ENCODE measurements at places on chromosomes 1 and 21.

DNA sequence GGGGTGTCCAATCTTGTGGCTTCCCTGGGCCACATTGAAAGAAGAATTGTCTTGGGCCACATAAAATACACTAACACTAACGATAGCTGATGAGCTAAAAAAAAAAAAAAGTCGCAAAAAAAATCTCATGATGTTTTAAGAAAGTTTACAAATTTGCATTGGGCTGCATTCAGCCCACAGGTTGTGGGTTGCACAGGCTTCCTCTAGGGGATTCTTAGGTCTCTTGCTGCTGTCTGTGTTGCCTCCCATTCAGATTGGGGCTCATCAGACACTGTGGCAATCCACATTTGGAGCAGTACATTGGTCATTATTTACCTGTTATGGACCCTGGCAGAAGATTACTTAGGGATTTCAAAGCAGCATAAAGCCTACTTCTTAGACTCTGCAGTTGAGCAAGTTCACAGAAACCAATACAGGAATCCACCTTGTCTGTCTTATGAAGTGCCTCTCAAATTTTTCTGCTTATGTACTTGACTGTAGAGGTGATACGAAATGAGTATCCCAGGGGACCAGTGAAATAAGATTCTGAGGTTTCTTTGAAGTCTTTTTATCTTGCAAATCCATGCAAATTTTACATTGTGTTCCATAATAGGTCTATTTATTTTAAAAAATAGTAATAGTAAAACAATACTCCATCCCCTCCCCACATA is 205.5 kb downstream of the RPS6KC1 start:
- no peak for DNase-seq

GRCh38 chr21:15121655-15122120 is 56.9 kb upstream of the NRIP1 start:
- no peak for DNase-seq

GRCh38 chr1:8416881-8417280 is 99.0 kb downstream of the SLC45A1 start:
- no peak for DNase-seq

- DNase-seq, result peak; percentile 77
Observed at GRCh38 chr1:154807048-154807591, 63.0 kb downstream of the KCNN3 start.

DNA sequence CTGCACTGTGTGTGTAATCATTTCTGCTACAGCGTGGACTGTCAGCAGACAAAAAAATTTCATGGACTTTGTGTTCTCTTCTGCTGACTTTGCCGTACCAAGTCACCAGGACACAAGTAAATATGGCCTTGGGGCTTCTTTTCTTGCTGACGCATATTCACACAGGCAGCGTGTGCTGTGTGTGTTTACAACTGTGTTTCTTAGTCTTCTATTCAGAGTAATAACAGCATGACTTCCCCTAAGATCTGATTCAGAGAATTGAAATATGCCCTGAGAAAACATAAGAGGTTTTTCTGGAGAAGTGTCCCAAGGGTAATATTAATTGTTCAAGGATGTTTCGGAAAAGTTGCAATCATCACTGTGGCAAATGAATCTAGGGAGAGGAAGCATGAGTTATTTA is 47.1 kb upstream of the DYNLT5 start:
- no peak for DNase-seq

DNA sequence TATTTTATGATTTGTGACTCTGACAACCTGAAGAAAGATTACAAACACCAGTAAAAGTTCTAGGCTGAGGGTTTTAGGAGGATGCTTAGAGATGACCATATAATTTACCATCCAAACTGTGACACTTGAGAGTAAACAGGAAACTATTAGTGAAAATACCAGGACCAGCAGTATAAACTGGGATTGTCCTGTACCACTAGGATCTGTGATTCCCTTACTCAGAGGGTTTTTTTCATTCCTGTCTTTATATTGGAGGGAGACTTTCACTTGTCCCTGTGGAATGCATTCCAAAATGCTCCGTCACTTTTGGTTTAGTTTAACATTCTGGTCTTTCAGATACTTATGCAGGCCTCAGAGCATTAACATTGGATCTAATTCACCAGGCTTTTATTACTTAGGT is 482.9 kb downstream of the PTBP2 start:
- no peak for DNase-seq
